ENCODE measurements at places on chromosomes 6 and 20.

- DNase-seq, result peak; percentile 70
Observed at GRCh38 chr6:52389626-52390360, 27.8 kb downstream of the PAQR8 start.

GRCh38 chr20:39835130-39835842 is 853.8 kb downstream of the MAFB start:
- no peak for DNase-seq

- DNase-seq, result no peak
Observed at GRCh38 chr6:25107218-25107617, 171.5 kb upstream of the RIPOR2 start.

DNA sequence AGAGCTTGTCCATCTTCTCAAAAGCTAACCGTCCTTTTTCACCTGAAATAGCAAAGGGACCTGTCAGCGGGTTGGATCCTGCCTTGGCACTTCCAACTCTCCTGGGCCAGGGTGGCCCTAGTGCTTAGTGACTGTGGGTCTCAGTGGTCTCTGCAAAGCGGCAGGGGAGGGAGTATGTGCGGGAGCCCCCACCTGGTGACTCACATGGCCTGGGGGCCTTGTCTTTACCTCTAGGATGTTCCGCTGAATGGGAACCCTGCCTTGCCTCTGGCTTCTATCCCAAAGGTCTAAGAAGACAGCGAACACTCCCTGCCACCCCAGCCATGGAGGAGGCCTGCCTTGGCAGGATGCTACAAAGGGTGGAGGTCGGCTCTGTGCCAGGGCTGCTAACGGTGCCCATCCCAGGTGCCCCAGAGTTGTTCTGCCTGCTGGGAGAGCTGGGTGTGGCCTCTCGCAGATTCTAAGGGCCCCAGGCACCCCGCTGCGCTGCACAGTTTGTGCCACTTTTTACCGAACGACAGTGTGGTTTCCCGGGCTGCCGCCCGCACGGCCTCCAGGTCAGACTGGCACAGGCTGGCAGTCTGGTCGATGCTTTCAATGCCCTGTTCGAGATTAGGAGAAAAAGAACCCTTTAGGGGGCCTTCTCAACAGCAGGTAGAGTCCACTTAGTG is 77.2 kb downstream of the PTPN1 start:
- DNase-seq, result no peak

- no peak for DNase-seq
Observed at GRCh38 chr20:57625181-57625958, 5.1 kb upstream of the ZBP1 start.

DNA sequence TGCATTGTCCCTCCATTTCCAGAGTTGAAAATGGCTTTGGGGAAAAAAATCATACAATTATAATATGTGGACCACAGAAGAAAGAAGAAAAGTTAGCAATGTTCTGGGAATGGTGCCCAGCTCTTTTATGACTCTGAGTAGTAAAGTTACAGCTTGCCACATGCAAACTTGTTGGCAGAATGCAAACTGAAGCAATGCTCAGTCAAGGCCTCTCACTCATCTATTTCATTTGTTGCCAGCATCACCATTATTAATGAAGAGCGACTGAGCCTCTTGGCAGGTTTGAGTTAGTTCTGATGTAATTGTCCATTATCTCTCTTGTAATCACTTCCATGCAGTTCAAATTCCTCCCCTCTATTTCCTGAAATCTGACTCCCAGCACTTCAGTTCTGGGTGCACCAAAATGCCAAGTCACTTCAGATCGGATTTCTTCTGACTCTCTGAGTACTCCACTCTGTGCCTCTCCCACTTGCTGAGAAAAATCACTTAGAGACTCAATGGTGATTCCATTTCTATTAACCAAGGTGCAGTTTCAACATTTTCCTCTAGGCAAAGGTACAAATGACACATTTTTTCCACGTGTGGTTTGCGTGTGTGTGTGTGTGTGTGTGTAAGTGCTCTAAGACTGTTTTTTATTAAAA is 154.4 kb upstream of the STMND1 start:
- no peak for DNase-seq

- DNase-seq, result no peak
Observed at GRCh38 chr20:41165001-41165882, 27.9 kb downstream of the PLCG1 start.

GRCh38 chr6:144171406-144171805 is 21.1 kb downstream of the STX11 start:
- DNase-seq, result no peak

DNA sequence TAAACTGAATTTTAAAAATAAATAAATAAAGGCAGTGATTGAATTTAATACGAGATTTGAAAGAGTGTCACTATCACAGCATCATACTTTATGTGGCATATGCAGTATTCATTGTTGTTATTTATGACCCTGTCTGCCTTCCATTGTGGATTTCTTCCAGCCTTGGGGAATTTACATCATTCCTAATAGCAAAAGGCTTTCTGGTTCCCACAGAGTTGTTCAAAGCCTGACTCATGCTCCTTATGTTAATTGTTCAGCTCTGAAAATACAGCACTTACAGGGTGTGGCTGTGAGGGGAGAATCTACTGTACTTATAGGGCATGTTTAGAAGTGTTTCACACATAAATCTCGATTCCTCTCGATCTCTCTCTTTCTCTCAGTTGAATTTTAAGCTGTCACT is 54.4 kb downstream of the JAG1 start:
- DNase-seq, result no peak

GRCh38 chr20:64104667-64105451 is 2.5 kb downstream of the NPBWR2 start:
- no peak for DNase-seq

- DNase-seq, result no peak
Observed at GRCh38 chr6:66965227-66965626, 1258.2 kb upstream of the EYS start.

- DNase-seq, result no peak
Observed at GRCh38 chr6:50030777-50031562, 9.2 kb upstream of the DEFB110 start.

- no peak for DNase-seq
Observed at GRCh38 chr6:2797564-2798031, 32.4 kb downstream of the WRNIP1 start.

DNA sequence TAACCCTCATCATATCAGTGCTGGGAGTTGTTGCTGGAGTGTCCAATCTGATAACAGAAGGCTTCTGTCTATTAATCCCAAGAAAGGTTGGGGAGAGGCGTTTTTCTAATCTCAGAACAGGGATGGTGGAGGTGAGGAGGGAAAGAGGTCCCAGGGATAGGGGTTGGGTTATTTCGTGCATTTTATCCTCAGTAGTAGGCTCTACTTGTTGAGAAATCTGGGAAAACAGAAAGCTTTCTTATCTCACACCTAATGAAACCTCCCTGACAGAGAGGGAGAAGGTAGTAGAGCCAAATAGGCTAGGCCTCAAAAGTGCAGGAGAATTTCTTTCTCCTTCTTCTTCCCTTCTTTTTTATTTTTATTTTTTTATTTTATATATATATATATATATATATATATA is 281.8 kb upstream of the MAP3K7 start:
- DNase-seq, result no peak

- no peak for DNase-seq
Observed at GRCh38 chr6:106790935-106791334, 161.6 kb downstream of the QRSL1 start.

GRCh38 chr20:47108994-47109393 is 214.4 kb downstream of the EYA2 start:
- no peak for DNase-seq

DNA sequence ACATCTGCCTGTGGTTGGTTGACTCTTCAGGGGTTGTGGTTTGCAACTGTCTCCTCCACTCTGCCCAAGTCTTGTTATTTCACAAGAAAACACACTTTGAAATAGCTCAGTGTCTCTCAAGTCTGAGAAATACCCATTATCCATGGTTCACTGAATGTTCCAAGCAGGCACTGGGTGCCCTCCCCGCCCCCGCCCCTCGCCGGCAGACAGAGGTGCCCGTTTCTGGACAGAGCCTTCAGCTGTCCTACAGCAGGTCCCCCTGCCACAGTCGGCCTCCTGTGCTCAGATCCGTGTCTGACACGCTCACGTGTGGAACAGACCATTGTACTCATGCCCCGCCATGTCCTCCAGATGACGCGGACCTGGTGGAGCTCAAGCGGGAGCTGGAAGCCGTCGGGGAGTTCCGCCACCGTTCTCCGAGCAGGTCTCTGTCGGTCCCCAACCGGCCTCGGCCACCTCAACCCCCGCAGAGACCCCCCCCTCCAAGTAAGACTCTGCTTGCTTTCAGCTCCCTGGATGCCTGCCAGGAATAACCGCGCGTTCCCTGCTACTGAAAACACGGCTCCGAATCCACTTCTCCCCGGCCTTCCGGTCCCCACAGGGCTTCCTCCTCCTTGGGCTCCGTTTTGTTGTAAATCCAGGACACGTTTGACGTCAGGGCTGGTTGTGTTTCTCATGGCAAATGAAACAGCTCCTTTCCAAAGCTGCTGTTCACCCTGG is 81.4 kb downstream of the SERAC1 start:
- DNase-seq, result no peak

DNA sequence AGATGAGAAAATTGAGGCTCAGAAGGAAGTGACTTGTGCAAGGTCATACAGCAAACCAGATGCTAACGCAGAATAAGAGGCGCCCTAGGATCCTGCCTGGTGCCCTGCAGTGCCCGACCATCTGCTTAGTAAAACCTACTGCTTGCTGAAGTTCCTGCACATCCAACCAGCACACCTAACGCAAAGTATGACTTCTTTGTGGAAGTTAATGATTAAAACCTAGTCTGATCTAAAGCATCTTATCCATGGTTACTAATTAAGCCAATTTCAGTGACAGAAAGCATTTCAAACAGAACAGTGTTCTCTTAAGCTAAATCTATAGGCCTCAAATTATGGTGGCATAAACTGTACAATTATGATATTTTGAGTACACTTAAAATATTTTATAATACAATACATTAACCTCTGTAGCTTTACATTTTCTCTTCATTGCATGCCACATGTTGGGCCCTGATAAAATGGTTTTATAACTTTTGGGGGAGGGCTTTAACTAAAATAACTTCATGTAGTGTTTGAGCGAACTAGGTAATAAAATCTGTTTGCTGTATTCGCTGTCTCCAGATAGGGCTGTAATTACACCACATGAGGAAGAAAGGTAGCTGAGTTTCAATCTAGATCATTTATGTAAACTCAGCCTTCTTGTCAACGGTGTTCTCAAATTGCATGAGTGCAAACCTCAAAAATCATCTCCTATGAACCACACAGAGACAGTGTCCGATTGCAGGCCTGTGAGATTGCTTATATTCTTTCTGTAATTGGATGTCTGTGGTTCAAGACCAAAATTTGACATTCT is 37.5 kb upstream of the BEND3 start:
- DNase-seq, result no peak

- DNase-seq, result no peak
Observed at GRCh38 chr20:19048995-19049501, 163.4 kb upstream of the SLC24A3 start.

GRCh38 chr6:73564578-73565345 is 43.9 kb upstream of the EEF1A1 start:
- no peak for DNase-seq

DNA sequence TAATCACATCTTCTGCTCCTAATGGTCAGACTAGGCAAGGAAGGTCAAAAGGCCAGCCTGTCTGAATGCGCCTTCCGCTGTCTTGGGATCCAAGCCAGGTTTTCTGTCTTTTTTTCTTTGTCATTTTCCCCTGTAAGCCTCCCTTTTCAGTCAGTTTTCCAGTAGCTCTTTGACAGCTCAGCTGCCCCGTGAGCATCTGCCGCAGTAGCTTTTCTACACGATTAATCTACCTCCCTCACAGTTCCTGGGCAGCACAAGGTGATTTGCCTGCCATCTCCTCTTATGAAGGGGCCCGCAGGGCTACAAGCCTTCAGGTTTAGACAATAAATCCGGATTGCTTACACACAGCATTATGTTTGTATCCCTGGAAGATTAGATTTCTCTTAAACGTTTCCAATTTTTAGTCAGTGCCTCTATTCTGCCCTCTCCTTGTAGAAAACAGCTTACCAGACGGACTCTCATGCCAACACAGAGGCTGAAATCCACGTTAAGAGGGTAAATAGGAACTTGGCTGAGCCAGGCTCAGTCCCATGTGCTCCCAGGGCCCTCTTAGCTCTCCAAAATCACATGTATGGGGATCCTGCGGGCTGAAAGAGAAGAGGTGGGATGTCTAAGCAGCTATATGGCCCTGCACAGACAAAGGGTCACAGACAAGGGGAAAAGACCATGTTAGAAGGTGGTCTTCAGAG is 77.2 kb downstream of the LY86 start:
- DNase-seq, result no peak

- no peak for DNase-seq
Observed at GRCh38 chr6:39280247-39280731, 33.9 kb downstream of the KCNK17 start.

DNA sequence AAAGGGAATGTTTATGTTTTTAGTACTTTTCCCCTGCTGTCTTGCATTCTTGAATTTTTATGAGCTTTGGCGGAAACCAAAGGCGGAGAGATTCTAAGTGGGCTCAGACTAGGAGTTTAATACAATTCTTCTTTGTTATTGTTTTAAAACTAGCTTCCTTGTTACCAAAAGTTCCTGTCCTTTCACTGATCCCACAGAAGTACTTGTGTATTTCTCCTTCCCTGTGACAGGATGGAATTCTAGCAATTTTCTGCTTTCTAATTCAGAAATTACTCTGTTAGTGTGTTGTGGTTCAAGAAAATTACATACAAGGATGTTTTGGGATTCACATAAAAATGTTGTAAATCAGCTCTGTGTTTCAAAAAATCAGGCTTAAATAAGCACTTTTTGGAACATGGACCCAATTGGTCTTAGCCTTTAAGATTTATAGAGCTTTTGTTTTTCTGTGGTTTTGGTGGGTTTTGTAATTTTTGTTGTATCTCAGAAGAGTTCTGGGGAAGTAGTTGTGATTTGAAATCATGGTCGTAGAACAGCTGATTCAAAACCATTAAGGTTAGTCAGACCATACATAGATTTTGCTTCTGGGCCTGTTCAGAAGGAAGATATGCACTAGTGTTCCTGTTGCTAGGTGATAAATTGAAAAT is 17.6 kb upstream of the CTAGE9 start:
- no peak for DNase-seq

GRCh38 chr6:3841066-3841454 is 8.1 kb upstream of the FAM50B start:
- DNase-seq, result no peak

DNA sequence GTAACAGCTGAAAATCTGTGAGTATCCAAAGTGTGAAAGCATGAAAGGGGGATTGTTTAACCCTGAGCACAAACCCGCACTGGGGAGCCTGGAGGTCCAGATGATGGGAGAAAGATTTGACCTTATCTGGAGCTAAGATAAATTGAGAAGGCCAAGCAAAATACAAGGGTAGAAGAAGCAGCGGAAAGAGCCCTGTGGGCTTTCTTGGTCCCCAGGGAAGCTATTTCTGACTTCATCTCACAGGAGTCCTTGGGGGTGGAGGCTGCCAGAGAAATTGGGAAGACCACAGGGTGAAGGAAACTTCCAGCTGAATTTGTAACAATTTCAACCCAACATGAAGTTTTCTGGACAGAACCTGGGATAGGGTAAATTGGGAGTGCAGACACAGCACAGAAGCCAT is 476.9 kb downstream of the MMUT start:
- DNase-seq, result no peak
